ENCODE measurements at places on chromosomes 2 and 18.

DNA sequence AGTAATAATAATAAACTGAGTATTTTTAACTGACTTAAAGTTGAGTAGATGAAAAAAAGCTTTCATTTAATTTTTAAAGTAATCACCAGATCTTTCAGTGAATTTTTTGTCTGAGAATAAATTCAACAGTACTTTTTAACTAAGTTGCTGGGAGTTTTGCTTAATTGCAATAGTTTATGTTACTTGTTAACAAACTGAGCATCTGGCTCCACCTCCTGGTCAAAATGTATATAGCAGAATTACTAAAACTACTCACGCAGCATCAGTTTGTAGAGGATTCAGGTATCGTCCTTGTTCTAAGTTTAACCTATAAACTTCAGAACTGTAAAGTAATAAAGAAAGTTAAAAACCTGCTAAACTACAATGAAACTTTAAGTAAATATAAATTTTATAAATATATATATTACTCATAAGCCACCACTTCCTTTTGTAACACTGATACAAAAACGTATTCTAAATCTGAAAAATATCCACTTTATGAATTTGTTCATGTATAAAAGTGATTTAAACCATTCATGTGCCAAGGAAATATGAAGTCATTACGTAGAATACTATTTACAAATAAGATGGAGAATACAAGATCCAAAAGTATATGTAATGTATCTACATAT is 21.3 kb downstream of the NOL10 start:
- DNase-seq, result peak; percentile 41

- DNase-seq, result no peak
These were observed 473.8 kb downstream of the NRXN1 start for GRCh38 chr2:50558182-50558581.

DNA sequence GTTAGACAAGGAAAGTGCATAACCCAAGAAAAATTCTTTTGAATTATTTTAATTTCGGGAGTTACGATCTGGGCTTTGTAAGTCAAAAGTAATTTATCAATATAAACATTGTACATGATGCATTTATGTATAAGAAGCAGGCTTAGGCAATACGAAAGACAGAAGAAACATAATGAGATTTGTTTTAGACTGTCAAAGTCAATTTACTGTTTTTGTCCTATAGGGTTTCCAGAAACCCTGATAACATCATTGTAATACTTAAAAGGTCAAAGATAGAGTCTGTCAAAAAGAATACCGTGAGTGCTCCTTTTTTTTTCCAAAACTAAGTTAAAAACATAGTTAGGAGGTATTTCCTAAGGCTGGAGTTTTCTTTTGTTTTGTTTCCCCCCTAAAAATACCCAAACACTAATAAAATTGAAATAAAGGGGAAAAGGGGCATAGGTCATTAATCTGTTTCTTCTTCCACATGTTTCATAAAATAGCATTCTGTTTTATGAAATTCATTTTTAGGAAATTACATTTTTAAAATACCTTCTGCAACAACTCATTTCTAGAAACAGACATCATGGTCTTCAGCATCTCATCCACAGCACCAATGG is 16.1 kb downstream of the C1D start:
- no peak for DNase-seq

- DNase-seq, result no peak
These were observed 105.4 kb downstream of the SP100 start for GRCh38 chr2:230521386-230521785.

- DNase-seq, result no peak
These were observed 311.1 kb downstream of the NR4A2 start for GRCh38 chr2:156021146-156022040.

GRCh38 chr2:24329700-24330099 is 30.6 kb downstream of the ITSN2 start:
- DNase-seq, result no peak

GRCh38 chr2:174759381-174760065 is 4.7 kb downstream of the CHRNA1 start:
- no peak for DNase-seq

- DNase-seq, result no peak
These were observed 20.0 kb downstream of the ME2 start for GRCh38 chr18:50898919-50899318.

DNA sequence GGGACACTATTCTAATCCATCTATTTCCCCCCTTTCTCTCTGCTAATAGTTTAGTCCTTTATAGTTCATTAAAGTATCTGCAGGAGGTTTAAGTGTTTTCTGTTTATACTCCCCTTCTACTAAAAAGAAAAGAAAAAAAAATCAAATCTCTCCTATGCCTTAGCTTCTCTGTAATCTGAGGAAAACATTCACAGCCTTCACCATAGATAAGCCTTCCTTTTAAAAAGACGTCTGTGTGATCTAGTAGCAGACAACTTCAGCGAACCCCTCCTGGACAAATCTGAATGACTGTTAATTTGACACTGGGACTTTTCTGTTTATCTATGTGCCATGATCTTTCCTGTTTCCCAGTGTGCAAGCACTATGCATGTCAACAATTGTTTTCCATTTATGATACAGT is 70.4 kb upstream of the CDH19 start:
- DNase-seq, result no peak

DNA sequence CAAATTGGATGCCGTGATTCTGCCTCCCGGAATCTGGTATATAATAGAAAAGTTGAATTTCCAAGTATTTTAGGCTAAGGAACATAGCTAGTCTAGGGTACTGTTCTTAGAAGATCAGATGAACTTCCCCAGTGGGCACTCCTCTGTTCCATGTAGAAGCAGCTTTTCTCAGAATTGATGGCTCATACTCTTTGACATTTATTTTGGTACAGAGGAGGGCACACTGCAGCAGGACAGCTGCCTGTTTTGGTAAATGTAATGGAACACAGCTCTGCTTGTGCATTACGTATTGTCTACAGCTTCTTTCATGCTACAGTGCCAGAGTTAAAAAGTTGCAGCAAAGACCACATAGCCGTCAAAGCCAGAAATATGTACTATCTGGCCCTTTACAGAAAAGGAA is 10.8 kb downstream of the YPEL5 start:
- DNase-seq, result no peak

- no peak for DNase-seq
These were observed 49.3 kb downstream of the CD8B2 start for GRCh38 chr2:106536490-106536889.

GRCh38 chr2:211453311-211453887 is 897.0 kb downstream of the CPS1 start:
- no peak for DNase-seq

GRCh38 chr2:54240515-54241469 is 15.2 kb downstream of the TSPYL6 start:
- DNase-seq, result no peak

- no peak for DNase-seq
These were observed 12.9 kb downstream of the ID2 start for GRCh38 chr2:8694737-8695136.

DNA sequence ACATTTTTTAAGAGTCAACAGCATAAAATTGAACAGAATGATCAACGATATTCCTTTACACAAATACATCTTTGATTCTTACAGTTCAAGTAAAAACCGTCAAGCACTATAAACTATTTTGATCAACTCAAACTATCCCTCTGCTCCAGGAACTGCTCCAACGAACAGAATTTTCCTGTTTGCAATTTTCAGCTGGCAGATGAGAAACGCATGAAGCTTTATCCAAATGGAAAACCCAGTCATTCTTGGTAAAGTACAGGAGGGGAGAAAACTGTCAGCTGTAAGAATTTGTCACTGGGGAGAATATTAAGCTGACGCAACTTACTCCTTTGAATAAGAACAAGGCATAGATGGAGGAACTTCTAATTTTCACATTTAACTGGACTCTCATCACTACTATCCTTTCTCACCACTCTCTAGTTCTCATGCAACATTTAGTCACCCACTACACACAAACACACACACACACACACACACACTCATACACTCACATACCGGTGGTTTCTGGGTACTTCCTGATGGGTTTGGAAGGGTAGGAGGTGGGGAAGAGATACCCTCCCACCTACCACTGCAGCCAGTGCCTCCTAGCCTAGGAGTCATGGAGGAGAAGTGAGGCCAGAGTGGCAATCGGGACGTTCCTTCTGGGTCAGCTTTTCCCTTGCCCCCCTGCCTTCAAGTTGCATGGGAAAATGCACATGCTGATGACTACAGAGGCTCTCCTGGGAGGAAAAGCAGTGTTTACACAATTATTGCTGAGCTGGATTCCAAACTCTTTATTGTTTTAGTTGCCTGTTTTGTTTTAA is 54.0 kb upstream of the SPATS2L start:
- no peak for DNase-seq

GRCh38 chr2:46540496-46541331 is 61.3 kb downstream of the TMEM247 start:
- peak; percentile 65 for DNase-seq

GRCh38 chr18:1014951-1015624 is 110.4 kb downstream of the ADCYAP1 start:
- peak; percentile 28 for DNase-seq

- DNase-seq, result no peak
These were observed 190.6 kb downstream of the TPGS2 start for GRCh38 chr18:36638224-36638623.
